Skeletal muscle tissue (tissue), 5 donors: ENCODE measurements at places on chromosomes 4 and X. TPM values are rescaled to one million over a fixed set of nuclear protein-coding genes. Genes with fewer than 3 reads are reported as not detected.

PABPC4L gene
- 8.4 TPM for total RNA-seq

PDLIM3 gene
- 415 TPM for total RNA-seq

RNF175 gene
- total RNA-seq, result not detected

CHRDL1 gene
- total RNA-seq, result 12.5 TPM

KLB gene
- total RNA-seq, result 1.0 TPM

SNX12 gene
- total RNA-seq, result 37.6 TPM

GPR34 gene
- 13.6 TPM for total RNA-seq

IL2 gene
- not detected for total RNA-seq

IL2RG gene
- 1.0 TPM for total RNA-seq

HTN3 gene
- not detected for total RNA-seq

NXF2 gene
- total RNA-seq, result not detected

MMRN1 gene
- total RNA-seq, result 9.4 TPM

CLCN5 gene
- 91.3 TPM for total RNA-seq

SLC2A9 gene
- 1.0 TPM for total RNA-seq

SNCA gene
- total RNA-seq, result 83.0 TPM

PAGE4 gene
- total RNA-seq, result not detected

PRRG3 gene
- total RNA-seq, result 9.4 TPM

BTC gene
- 3.1 TPM for total RNA-seq

HTN1 gene
- not detected for total RNA-seq

FAM184B gene
- total RNA-seq, result 4.2 TPM

TRIM61 gene
- total RNA-seq, result 2.6 TPM

CPZ gene
- 11.5 TPM for total RNA-seq

BBS12 gene
- total RNA-seq, result 4.2 TPM

APLN gene
- total RNA-seq, result 4.2 TPM

MAP7D2 gene
- not detected for total RNA-seq

TEX13C gene
- total RNA-seq, result not detected

CXorf65 gene
- total RNA-seq, result not detected

RBM41 gene
- 8.9 TPM for total RNA-seq

SPATA4 gene
- 0.52 TPM for total RNA-seq

ANXA3 gene
- 14.6 TPM for total RNA-seq

SPANXN3 gene
- not detected for total RNA-seq

DGKK gene
- total RNA-seq, result not detected

AFM gene
- total RNA-seq, result not detected

DNAAF6 gene
- not detected for total RNA-seq

GLA gene
- total RNA-seq, result 16.2 TPM

TMSB15A gene
- 6.3 TPM for total RNA-seq

PABPC5 gene
- 6.3 TPM for total RNA-seq

TMPRSS11D gene
- not detected for total RNA-seq

TRIM2 gene
- 21.4 TPM for total RNA-seq

NXF2B gene
- total RNA-seq, result not detected

STARD8 gene
- 8.9 TPM for total RNA-seq

MSX1 gene
- total RNA-seq, result 1.6 TPM

ZNF182 gene
- 2.6 TPM for total RNA-seq

SULT1E1 gene
- 29.7 TPM for total RNA-seq

GSX2 gene
- total RNA-seq, result not detected

ZCCHC12 gene
- total RNA-seq, result 1.0 TPM

NIPAL1 gene
- 1.0 TPM for total RNA-seq

PPEF2 gene
- total RNA-seq, result not detected

CDKL2 gene
- total RNA-seq, result not detected

ATP11C gene
- 17.7 TPM for total RNA-seq

PCYT1B gene
- 1.0 TPM for total RNA-seq

CT45A5 gene
- not detected for total RNA-seq

SORCS2 gene
- total RNA-seq, result 3.1 TPM

PNMA6F gene
- total RNA-seq, result not detected

TRIML2 gene
- not detected for total RNA-seq
